Effector memory CD4-positive, alpha-beta T cell (primary cell): ENCODE measurements at places on chromosomes 13 and 19.

DNA sequence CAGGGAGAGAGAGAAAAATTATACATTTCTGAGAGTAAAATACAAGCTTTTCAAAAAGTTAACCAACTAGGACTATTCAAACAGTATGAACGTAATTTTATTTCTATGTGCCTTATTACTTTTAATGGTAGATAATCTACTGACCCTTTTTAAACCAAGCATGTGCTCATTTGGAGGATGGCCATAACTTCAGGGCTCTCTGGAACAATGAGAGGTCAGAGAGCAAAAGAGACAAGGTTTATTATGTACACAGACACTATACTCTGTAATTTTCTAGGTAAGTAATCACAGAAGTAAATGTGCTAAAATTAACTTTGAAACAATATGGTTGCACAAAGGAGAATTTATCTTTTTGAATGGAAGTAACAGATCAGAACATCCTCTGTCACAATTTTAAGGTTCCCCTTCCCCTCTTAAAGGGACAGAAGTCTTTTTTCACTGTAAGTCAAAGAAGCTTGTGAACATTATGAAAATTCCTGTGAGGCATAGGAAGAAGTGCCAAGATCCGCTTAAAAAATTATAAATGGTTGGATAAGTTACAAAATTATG lies 1.0 kb downstream of the POSTN start:
- no peak overlapping the region for H3K4me3 ChIP-seq
- H3K27ac ChIP-seq, result no peak overlapping the region
- no peaks in the 10 kb centered on the region for H3K4me1 ChIP-seq
- H3K27me3 ChIP-seq, result no peaks in the 10 kb centered on the region

DNA sequence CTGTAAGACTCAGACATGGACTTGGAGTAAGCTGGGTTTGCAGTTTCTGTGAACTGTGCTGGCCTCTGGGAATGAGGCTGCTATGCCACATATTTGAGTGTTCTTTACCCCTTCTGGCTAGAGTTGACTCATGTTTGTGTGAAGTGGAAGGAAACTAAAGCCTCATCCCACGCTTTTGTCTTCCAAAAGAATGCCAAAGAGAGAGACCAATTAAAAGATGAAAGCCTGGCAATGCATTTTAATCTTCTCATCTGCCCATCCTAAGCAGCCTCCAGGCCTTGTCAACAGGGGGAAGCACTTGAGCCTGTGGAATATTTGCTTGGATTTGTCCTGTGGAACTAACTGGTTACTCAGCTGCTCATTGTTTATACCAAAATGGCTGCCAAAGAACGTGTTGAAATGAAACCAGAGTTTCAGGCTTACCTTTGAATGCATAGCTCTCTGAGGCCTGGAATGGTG lies 49.1 kb downstream of the LMO7 start:
- H3K27ac ChIP-seq, result no peak overlapping the region
- DNase-seq, result no peak
- no peaks in the 10 kb centered on the region for H3K36me3 ChIP-seq
- H3K4me3 ChIP-seq, result no peak overlapping the region
- no peaks in the 10 kb centered on the region for H3K4me1 ChIP-seq
- no peaks in the 10 kb centered on the region for H3K27me3 ChIP-seq

- no peak for DNase-seq
- H3K36me3 ChIP-seq, result no peaks in the 10 kb centered on the region
- no peaks in the 10 kb centered on the region for H3K4me1 ChIP-seq
- no peak overlapping the region for H3K4me3 ChIP-seq
- H3K27ac ChIP-seq, result no peak overlapping the region
Measured at GRCh38 chr13:97136418-97136817, 85.7 kb upstream of the MBNL2 start.

DNA sequence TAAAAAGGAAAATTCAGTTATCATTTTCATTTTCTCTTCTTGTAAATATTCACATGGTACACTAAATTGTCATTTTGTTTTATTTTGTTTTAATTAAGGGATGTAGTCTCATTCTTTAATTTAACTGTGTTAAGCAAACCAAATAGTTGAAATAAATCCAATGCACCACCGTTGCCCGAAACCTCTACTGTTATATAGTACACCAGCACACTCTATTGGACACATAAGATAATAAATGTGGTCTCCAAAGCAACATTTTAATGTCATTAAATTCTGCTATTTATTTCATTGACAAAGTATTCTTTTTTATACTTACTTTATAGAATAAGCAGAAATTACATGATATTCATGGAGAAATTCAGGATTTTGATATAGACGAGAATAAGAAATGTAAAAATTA lies 156.4 kb upstream of the FREM2 start:
- H3K27ac ChIP-seq, result no peak overlapping the region
- no peaks in the 10 kb centered on the region for H3K36me3 ChIP-seq
- no peak for DNase-seq
- H3K4me3 ChIP-seq, result no peak overlapping the region

GRCh38 chr19:13621413-13621812 lies 115.1 kb upstream of the CACNA1A start:
- H3K27me3 ChIP-seq, result peaks cover 15% of the 10 kb centered on the region
- no peak overlapping the region for H3K27ac ChIP-seq
- H3K4me1 ChIP-seq, result no peaks in the 10 kb centered on the region
- no peak for DNase-seq
- H3K4me3 ChIP-seq, result no peak overlapping the region

GRCh38 chr19:49117677-49118564 lies 1.0 kb downstream of the C19orf73 start:
- no peaks in the 10 kb centered on the region for H3K27me3 ChIP-seq
- no peaks in the 10 kb centered on the region for H3K36me3 ChIP-seq
- peak overlapping the region; percentile 71 for H3K4me3 ChIP-seq
- H3K4me1 ChIP-seq, result peaks cover 28% of the 10 kb centered on the region

DNA sequence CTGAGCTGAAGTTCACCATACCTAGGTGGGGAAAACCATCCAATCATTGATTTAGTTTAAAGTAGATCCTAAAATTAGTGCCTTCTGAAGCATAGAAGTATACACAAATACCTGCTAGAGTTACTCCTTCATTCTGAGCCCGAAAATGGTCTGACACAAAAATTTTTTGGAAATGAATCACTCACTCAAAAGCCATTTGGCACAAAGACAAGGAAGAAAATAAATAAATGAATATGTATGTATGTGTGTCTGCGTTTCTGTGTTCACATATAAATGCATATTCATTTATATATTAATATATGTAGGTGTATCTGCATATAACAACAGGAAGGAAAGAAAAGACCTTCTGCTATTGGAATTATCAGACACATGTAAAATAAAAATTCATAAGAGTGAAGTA lies 614.4 kb upstream of the PCDH9 start:
- H3K4me1 ChIP-seq, result no peaks in the 10 kb centered on the region
- H3K27ac ChIP-seq, result no peak overlapping the region
- H3K4me3 ChIP-seq, result no peak overlapping the region
- DNase-seq, result no peak
- H3K36me3 ChIP-seq, result no peaks in the 10 kb centered on the region

DNA sequence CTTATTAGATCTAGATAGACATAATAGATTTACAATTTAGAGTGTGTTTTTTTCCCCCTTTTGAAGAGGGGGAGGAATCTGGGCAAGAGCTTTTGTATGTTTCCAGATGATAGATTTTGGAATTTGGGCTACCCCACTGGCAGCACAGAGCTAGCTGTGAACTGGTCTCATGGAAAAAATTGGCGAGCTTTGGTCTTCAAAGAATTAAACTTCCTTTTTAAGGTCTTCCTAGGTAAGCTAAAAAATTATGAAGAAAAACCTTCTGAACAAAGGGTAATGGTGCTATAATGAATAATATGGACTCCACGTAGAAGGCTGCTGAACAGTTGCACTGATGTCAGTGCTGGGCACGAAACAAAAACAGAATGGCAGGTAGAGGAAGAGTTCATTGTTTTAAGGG lies 109.3 kb downstream of the ZIC5 start:
- no peak overlapping the region for H3K4me3 ChIP-seq
- H3K4me1 ChIP-seq, result no peaks in the 10 kb centered on the region
- no peak overlapping the region for H3K27ac ChIP-seq
- no peaks in the 10 kb centered on the region for H3K36me3 ChIP-seq
- DNase-seq, result no peak
- no peaks in the 10 kb centered on the region for H3K27me3 ChIP-seq

DNA sequence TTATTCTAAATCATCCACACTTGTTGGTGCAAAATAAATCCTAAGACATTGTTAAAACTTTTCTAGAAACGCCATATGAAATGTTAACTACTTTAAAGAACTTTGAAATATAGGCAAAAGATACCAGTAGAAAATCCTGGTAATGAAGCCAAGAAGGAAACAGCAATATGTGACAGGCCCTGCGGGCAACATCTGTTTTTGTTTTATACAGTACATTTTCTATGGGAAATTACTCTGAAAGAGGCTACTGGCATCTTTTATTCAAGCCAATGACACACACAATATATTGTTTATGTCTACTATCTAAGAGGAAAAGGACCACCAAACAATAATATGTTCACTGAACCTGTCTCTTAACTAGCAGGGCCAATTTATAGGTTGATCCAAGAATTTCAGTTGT lies 829.7 kb downstream of the PCDH17 start:
- H3K36me3 ChIP-seq, result no peaks in the 10 kb centered on the region
- H3K4me3 ChIP-seq, result no peak overlapping the region
- H3K27ac ChIP-seq, result no peak overlapping the region
- no peak for DNase-seq
- H3K27me3 ChIP-seq, result no peaks in the 10 kb centered on the region

- no peaks in the 10 kb centered on the region for H3K36me3 ChIP-seq
- no peak overlapping the region for H3K4me3 ChIP-seq
- H3K4me1 ChIP-seq, result peaks cover 14% of the 10 kb centered on the region
- H3K27me3 ChIP-seq, result no peaks in the 10 kb centered on the region
- DNase-seq, result no peak
Measured at GRCh38 chr19:12913011-12913561, 6.0 kb downstream of the SYCE2 start.

GRCh38 chr13:90594681-90595080 lies 752.8 kb upstream of the MIR17HG start:
- DNase-seq, result no peak
- H3K27me3 ChIP-seq, result no peaks in the 10 kb centered on the region
- H3K27ac ChIP-seq, result no peak overlapping the region
- H3K4me1 ChIP-seq, result no peaks in the 10 kb centered on the region
- H3K36me3 ChIP-seq, result no peaks in the 10 kb centered on the region

GRCh38 chr19:2129486-2129885 lies 21.9 kb downstream of the AP3D1 start:
- no peaks in the 10 kb centered on the region for H3K27me3 ChIP-seq
- no peak overlapping the region for H3K27ac ChIP-seq
- no peaks in the 10 kb centered on the region for H3K4me1 ChIP-seq

DNA sequence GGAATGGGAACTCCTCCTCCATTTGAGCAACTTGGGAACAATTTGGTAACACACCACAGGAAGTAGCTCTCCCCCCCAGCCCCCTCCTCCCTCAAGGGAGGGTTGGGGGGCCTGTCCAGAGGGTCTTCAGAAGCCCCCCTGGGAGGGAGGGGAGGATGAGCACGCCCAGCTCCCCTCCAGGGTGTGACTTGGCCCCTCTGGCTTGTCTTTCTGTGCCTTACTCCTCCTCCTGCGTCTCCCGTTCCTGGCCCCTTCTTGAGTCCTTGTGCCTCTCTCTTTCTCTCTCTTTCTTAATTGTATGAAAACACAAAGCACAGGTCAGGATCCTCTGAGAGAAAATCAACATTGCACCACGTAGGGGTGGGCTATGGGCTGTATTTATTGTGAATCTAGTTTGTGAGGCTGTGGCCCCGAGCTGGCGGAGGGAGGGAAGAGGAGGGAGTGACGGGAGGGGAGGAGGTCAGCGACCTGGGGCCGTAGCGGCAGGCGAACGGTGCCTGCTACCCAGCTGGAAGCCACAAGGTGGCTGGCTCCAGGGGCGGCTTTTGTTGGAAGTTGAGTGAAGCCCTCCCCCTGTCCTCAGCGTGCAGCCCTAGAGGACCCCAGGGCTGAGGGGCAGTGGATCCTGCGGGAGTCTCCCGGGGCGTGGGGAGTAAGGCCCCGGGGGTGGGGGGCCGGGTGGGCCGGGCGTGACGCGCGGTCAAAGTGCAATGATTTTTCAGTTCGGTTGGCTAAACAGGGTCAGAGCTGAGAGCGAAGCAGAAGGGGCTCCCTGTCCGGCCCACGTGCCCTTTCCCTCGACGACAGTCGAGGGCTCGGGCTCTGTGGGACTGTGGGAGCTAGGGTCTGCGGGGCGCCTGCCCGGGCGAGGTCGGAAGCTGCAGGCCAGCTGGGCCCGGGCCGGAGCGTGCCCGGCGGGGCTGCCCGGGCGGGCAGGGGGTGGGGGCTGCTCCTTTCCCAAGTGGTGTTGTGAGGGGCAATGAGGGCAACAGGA lies 6.4 kb downstream of the LYL1 start:
- H3K4me3 ChIP-seq, result peak overlapping the region; percentile 27
- H3K36me3 ChIP-seq, result no peaks in the 10 kb centered on the region
- no peak for DNase-seq
- peak overlapping the region; percentile 50 for H3K27ac ChIP-seq
- H3K4me1 ChIP-seq, result peaks cover 57% of the 10 kb centered on the region

DNA sequence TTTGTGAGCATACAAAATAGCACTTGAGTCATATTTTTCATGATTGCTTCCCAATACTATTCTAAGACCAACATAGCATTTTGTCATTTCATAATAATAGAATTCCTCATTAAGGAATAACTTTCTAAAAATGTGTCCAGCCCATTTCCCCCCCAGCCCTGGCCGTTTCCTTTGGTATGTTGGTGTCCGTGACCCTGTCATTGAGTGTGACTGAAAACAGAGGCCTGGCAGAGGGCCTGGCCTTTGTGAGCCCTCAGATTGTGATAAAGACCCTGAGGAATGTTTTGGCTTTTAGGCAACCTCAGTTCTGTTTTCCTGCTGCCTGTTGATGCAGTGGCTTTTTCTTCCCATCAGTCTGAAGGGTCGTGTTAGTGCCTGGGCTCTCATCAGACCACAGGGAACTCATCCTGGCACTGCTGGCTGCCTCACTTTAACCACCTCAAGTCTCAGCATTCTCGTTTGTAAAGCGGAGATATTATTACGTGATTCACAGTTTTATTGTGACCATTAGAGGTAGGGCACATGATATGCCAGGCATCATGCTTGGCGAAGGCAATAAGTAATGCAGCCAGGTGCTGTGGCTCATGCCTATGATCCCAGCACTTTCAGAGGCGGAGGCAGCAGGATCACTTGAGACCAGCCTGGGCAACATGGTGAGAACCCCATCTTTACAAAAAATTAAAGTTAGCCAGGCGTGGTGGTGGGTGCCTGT lies 13.8 kb downstream of the SPINT2 start:
- no peak for DNase-seq
- H3K27ac ChIP-seq, result no peak overlapping the region
- no peaks in the 10 kb centered on the region for H3K4me1 ChIP-seq
- H3K4me3 ChIP-seq, result no peak overlapping the region
- H3K27me3 ChIP-seq, result no peaks in the 10 kb centered on the region

- H3K27ac ChIP-seq, result peak within 1 kb of the TSS; percentile 85
- H3K27me3 ChIP-seq, result no peaks in the 10 kb centered on the region
- peaks cover 7% of the 10 kb centered on the region for H3K4me1 ChIP-seq
- H3K4me3 ChIP-seq, result peak within 1 kb of the TSS; percentile 80
- no peaks in the 10 kb centered on the region for H3K36me3 ChIP-seq
Measured at GRCh38 chr13:48412881-48413351, at the start of gene LPAR6. TSS of gene LPAR6 (minus strand) at chr13:48413113. CDS start at chr13:48412423, 690 bp downstream.

DNA sequence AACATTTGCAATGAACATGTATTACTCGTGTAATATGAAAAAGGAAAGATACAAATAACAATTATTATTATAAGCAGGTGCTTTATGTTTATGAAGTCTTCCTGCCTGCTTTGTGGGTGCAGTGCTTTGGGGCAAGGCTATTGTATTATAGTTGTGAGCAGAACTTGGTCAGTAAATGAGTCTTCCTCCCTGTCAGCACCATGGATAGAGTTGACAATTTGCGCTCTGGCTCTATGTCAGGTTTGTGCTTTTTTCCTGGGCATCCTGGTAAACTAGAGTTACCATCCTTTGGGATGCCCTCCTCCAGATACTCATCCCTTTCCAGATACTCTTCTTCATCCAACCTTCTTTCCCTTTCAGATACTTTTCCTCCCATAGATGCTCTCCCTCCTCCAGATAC lies 19.6 kb downstream of the ERICH6B start:
- no peaks in the 10 kb centered on the region for H3K4me1 ChIP-seq
- H3K27ac ChIP-seq, result no peak overlapping the region
- no peak for DNase-seq
- H3K4me3 ChIP-seq, result no peak overlapping the region
- H3K27me3 ChIP-seq, result no peaks in the 10 kb centered on the region
